ENCODE measurements at places on chromosomes 4 and X.
A peak's percentile ranks its signal among the peaks of the same experiment; 100 is the strongest.

GRCh38 chr4:173405840-173406606 lies 7.1 kb upstream of the SCRG1 start:
- DNase-seq = no peak

- DNase-seq = peak; percentile 20
Measured at GRCh38 chr4:67909905-67910584, 26.2 kb upstream of the TMPRSS11D start.

- DNase-seq = no peak
Measured at GRCh38 chrX:135982860-135983259, 2.4 kb upstream of the SLC9A6 start.

GRCh38 chr4:184983672-184984356 lies 34.5 kb upstream of the HELT start:
- peak; percentile 67 for DNase-seq

- no peak for DNase-seq
Measured at GRCh38 chr4:544386-545105, 31.5 kb downstream of the TMEM271 start.

DNA sequence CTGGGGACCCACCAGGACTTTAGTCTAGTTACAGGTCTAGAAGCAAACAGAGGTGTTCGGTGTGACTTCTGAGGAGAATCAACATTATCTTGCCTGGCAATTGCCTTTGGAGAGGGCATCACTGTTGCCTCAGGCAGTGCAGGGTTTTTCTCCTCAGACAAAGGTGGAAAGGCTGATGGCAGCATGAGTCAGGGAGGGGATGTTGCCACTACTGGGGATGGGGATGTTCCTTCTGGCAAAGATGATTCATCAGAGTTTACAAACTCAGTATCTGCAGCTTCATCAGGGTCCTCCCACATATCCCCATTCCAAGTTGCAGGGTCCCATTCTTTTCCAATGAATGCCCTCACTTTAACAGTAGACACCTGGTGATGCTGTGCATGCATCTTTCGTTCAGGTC lies 91.3 kb upstream of the GALNTL6 start:
- no peak for DNase-seq

DNA sequence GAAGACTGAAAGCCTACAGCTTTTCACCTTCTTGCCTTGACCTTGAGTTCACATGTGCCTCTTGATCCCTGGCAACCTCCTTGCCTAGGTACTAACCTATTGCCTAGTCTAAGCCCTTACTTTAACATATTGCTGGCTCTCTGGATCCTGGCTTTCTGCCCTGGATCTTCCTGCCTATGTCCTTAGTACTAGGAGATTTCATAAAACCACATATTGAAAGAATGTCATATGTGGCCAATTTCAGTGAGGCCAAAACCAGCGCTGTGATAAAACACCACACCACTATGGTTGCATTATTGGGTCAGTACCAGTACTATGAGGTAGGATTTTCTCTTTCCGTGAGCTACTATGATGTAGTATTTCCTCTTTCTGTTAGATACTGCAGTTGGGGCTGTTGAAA lies 80.4 kb downstream of the CT47B1 start:
- no peak for DNase-seq

- DNase-seq = no peak
Measured at GRCh38 chrX:35700121-35700520, 98.0 kb upstream of the MAGEB16 start.

- DNase-seq = no peak
Measured at GRCh38 chr4:5463936-5464650, 244.3 kb downstream of the EVC2 start.

DNA sequence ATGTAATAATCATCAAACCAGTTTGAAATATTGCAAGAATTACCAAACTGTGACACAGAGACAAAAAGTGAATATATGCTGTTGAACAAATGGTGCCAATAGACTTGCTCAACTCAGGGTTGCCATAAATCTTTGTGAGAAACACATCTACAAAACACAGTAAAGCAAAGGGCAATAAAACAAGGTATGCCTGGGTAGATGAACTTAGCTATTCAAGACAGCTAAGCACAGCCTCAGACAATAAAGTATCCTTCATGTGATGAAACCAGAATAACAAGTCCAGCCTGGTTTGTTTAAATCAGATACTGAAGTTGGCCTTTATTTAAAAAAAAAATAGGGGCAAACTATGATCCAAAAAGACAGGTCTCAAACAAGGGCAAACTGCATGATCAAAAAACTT lies 19.2 kb downstream of the LAMTOR3 start:
- DNase-seq = no peak

GRCh38 chr4:141463678-141464077 lies 172.7 kb upstream of the IL15 start:
- DNase-seq = no peak

GRCh38 chrX:120316587-120317283 lies 5.5 kb upstream of the TMEM255A start:
- no peak for DNase-seq

DNA sequence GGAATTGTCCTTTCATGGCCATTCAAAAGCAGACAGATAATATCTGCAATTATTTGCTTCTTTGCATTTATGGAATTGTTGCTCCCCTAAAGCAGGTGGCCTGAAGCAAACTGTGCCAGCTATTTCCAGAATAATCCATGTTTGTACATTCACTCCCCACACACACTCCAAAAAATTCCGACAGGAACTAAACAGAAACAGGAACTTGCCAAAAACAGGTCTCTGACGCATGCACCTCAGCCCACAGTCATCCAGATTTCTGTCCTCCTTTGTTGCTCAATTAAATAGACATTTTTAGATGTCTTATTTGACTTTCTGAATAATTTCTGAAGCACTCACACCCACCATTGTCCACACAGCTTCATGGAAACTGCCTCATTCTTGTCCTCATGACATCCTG lies 71.5 kb upstream of the EDNRA start:
- no peak for DNase-seq

- no peak for DNase-seq
Measured at GRCh38 chr4:68466185-68466584, 18.9 kb downstream of the TMPRSS11E start.

- no peak for DNase-seq
Measured at GRCh38 chrX:55008571-55009358, 8.6 kb downstream of the APEX2 start.

GRCh38 chr4:77022560-77023179 lies 53.1 kb downstream of the CCNI start:
- DNase-seq = no peak

DNA sequence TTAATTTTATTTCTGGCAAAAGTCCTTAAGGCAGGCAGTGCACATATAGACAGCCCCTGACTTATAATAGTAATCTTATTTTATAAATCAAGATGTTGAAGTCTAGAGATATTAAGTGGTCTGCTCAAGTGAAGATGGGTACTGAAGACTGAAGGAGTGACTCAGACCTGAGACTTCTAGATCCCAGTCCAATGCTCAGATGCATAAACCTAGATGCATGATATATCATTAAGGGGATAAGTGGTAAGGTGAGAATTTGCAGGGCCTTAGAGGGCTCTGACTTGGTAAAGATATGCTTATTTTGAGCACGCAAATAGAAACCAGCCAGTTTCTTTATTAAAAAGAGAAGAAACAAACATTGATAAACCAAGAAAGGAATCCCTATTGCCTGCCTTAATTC lies 42.9 kb downstream of the SLC9A7 start:
- DNase-seq = no peak

DNA sequence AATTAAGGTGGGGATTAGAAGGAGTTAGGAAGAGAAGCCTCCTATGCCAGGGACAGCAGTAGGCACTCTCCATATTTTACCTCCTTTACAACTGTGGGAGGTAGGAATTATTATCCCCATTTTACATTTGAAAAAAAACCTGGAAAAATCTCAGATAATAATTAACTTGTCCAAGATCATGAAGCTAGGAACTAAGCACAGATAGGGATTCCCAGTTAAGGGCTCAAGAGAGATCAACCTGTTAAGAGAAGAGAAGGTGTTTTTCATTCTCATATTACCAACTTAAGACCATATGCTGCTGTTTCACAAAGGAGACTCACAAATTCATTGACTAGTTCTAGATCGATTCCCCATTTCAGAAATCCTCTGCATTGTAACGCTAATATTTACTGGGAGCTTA lies 16.1 kb upstream of the FAM47E start:
- no peak for DNase-seq

GRCh38 chrX:2931612-2932011 lies 2.5 kb upstream of the ARSD start:
- no peak for DNase-seq

DNA sequence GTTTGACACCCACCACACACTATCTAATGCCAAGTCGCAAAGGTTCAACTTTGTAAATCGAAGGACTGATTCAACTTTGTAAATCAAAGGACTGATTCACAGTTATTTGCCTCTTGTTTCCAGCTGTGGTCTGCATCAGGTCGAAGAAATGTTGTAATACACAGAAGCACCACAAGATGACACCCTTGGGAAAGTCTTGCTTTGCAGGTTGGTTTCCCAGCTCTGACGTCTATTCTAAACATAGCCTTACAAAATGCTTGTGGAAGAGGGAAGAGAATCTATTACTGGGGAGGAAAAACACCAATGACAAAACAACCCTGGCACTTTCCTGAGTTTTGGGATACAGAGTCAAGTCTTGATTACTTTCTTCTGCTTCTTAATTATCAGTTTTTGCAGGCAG lies 35.3 kb downstream of the SUPT20HL1 start:
- DNase-seq = peak; percentile 56

DNA sequence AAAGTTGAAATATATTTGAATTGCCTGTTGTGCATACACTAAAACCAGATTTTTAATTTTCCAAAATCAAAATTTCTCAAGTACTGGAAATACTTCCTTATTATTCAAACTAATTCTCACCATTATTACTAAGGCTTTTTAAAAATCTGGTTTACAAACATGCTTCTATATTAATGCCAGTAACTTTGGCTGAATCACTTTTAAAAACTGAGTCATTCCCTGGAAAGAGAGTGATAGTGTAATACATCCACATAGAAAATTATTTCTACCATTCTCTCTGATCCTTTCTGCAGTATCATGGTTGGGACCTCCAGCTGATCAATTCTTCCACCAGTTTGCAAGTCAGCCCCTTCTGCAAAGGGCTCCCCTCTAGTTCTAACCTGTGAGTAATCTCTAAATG lies 165.3 kb upstream of the FAM241A start:
- DNase-seq = no peak

DNA sequence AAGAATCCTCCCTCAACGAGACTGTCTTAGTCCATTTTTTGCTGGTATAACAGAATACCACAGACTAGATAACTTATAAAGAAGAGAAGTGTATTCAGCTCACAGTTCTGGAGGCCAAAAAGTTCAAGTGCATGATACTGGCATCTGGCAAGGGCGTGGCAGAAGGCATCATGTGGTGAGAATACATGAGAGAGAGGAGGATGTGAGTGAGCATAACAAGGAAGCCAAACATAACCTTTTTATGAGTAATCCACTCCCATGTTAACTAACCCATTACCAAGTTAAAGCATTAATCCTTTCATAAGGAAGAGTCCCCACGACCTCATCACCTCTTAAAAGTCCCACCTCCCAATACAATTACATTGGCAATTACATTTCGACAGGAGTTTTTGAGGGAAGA lies 504.6 kb downstream of the IQCM start:
- no peak for DNase-seq

- DNase-seq = no peak
Measured at GRCh38 chr4:168057412-168057811, 34.9 kb upstream of the ANXA10 start.

- DNase-seq = no peak
Measured at GRCh38 chr4:48543796-48544195, 53.7 kb downstream of the ZAR1 start.

DNA sequence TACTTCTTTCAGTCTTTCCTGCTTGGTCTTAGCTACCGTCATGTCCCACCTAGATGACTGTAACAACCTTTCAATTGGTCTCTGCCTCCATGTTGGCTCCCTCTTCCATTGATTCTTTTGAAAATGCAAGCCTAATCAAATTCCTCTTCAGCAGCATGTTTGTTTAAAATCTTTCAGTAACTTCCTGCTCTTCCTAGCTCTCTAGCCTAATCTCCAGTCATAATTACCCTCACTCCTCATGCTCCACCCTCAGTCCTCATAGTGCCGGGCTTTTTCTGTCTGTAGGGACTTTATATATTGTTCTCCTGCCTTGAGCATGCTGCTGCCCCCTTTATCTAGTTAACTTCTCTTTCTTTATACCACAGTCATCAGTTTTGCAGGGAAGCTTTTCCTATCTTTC lies 12.1 kb downstream of the SNX25 start:
- DNase-seq = no peak

DNA sequence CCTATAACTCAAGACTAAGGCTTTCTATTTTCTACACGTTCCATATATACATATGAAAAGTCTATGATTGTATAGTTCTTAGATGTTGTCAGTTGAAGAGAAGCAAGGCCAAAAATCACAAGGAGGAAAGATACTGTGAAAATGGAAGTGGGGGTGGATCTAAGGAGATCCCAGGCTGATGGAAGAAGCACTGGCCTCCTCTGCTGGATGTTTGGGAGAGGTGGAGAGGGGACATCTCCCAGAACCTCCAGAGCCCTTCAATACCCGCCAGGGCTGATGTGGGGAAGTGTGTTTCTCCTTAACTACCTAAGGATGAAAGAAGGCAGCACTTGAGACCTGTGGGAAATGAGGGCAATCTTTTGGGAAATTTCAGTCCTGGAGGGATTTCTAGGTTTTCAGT lies 67.4 kb downstream of the RASGEF1B start:
- DNase-seq = no peak

DNA sequence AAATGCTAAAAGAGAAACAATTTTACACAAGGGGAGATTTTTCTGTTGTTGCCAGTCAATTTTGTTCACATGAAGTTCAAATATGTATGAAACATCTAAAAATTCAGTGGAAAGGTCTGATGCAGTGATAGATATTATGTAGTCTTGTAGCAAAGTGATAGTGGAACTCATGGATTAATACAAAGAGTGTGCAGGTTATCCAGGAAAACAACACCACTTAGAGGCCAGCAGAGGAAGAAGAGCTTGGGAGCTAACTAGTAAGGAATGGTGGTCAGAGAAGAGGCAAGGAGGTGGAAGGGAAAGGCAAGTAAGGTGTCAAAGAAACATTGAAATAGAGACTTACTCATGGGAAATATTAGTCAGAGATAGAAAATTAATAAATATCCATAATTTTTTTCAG lies 395.6 kb downstream of the MAPK10 start:
- no peak for DNase-seq

DNA sequence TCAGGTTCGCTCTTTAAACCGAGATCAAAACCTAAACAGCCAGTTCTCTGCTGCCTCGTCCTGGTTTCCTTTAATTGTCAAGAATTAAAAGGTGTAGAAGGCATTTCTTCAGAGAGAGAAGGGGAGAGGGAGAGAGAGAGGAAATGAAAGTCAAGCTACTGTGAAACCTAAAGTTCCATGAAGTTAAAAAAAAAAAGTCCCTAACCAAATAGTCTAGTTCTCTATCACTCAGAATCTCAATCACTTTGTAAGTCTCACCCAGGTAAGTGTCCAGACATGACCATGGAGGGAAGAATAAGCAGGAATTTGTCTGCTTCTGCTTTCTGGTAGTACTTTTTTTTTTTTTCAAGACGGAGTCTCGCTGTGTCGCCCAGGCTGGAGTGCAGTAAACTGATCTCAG lies 18.8 kb upstream of the SMIM14 start:
- no peak for DNase-seq

DNA sequence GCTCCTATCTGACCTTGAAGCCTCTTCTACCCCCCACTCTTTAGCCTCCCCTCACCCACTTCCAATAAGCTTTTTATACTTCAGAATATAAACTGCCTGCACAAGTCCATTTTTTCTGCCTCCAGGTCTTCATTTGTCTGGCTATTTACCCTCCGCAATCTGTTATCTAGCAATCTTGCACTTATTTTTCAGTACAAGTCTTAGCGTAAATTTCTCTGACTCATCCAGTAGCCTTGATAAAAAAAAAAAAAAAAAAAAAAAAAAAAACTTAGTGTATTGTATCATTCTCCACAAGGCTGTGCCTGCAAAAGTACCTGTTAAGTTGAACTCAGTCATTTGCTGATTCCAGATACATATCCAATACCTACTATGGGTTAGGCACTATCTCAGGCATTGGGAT lies 219.5 kb upstream of the DKK2 start:
- no peak for DNase-seq

Measured in RPMI8226 (cell line).